ENCODE measurements at places on chromosomes 1 and 21.

DNA sequence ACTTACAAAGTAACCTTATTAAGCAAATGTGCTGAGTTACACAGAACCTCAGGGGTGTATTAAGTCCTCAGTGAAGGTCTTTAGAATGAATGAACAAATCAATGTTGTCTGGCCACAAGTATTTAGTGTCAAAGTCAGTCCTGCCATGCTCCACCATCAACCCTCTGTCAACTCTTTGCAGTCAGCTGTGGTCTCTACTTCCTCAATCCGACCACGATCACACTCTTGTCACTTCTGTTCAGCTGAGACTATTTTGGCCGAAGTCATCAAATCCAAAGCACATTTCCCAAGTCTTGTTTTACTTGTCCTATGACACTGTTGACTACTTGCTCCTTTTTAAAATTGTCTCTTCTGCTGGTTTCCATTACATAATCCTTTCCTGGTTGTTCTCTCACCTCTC, 173.5 kb downstream of the ST6GALNAC5 start:
- no peak for DNase-seq

DNA sequence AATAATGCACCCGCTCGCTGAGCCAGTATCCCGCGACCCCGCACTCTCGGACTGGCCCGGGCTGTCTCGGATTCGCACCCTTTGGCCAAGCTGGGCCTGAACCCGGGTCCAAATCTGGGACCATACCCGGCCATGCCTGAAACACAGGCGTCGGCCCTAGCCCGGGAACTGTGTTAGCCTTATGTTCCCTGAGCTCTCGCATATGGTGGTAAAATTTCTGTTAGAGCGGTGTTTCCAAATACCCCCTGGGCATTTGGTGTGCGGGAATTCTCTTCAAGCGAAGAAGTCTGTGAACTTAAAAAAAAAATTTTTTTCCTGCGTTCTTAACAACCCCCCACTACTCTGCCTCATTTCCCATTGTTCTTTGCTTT, 3.1 kb downstream of the RNF220 start:
- no peak for DNase-seq

DNA sequence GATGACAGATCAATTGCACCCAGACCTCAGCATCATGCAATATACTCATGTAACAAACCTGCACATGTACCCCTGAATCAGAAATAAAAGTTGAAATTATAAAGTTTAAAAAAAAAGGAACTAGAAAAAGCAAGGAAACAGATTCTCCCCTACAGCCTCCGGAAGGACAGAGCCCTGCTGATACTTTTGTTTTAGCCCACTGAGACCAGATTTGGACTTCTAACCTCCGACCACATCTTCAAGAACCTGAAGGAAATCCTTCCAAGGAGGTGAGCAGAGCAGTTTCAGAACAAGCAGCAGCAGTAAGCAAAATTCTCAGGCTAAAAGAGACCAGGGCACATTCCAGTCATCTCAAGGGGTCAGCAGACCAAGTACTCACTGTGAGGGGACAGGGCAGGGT, 54.5 kb downstream of the TM2D1 start:
- no peak for DNase-seq

- DNase-seq, result no peak
These were observed 101.0 kb downstream of the NPHS2 start for GRCh38 chr1:179474713-179475112.

DNA sequence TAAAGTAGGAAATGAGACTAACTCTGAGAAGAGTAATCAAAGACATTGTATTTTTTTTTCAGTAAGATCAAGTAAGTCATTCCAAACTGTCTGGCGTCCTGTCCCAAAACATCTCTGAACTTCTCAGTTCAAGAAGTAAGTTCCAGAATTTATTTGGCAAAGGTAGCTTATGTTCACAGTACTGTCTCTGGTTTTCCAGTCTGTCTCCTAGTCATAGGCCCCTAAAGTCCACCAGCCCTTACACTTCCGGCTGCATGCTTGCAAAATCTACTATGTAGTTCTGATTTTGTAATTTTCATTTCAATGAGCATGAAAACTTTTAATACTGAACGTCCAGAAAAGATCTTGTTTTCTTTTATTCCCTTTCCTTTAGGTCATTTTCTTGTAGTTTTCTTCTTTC, 61.4 kb upstream of the S1PR1 start:
- DNase-seq, result no peak

GRCh38 chr1:209307846-209308245, 275.7 kb upstream of the CAMK1G start:
- no peak for DNase-seq

DNA sequence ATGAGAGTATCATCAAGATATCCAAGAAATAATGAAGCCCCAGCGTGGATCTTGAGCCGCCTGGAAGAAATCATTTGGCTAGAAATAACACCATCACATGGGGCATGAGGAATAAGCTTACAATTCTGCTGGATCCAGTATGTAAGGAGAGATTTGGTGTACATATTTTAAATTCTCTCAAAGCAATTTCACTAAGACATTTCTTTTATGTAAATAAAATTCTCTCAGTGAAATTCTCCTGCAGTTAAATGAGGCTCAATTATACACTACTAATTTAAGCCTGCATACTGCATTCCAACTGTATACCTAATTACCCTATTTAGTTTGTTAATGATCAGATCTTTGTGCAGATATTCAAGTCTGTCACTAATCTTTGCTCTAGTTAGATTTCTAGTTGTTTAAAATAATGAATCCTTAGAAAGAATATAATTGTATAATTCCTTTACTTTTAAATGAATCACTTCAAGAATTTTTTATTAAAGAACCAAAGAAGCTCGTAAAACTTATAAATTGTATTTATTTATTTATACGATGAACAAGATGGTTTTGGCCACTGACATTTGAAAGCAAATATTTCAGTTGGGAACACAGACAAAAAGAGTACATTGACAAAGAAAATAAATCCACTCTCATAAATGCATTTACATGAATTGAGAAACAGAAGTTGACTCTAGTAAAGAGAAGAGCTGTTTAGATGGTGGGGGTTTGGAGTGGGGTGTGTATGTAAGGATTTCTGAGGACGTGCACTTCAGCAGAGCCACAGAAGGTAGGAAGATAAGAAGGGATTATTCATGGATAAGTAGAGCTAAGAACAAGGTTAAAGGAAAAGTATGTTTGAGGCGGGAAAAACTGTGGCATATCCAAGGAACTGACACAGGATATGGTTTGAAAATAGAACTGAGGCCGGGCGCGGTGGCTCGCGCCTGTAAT, 466.8 kb downstream of the DSCAM start:
- no peak for DNase-seq

DNA sequence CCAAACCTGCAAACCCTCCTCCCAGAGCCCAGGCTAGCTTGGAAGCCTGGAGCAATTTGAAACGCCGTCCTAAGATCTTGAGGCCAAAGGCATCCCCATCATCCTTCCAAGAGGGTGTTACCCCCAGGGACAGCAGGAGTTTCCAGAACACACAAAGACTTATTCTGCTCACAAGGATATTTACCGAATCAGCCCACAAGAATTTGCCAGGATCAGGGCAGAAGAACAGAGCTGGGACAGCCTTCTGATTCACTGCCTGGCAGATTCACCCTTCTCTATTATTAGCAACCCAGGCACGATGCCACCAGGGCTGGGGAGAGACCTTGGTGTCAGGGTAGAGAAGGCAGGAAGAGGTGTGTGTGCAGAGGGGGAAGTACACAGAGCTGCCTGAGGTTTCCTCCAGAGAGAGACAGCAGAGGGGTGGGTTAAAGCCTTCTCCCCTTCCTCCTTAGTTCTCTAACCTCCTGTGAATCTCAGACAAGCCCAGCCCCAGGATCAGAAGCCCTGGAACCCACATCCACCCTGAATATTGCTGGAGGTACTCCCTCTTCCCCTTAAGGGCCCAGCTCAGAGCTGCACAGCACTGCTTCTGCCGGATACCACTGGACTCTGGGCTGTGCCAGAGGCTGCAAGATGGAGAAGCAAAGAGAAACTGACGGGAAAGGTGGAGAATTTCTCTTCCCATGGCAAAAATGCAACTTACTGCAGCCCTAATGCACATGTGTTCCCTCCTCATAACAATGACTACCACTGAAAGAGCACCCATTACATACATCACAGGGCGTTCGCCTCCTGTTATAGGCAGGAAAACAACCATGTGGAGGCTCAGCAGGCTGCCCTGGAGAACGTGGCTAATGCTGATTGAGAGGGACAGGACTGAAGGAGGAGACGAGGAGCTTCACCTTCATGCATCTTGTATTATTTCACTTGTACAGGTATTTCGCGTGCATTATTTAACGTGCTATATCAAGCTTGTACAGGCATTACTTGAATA, 61.8 kb downstream of the ITPKB start:
- no peak for DNase-seq

DNA sequence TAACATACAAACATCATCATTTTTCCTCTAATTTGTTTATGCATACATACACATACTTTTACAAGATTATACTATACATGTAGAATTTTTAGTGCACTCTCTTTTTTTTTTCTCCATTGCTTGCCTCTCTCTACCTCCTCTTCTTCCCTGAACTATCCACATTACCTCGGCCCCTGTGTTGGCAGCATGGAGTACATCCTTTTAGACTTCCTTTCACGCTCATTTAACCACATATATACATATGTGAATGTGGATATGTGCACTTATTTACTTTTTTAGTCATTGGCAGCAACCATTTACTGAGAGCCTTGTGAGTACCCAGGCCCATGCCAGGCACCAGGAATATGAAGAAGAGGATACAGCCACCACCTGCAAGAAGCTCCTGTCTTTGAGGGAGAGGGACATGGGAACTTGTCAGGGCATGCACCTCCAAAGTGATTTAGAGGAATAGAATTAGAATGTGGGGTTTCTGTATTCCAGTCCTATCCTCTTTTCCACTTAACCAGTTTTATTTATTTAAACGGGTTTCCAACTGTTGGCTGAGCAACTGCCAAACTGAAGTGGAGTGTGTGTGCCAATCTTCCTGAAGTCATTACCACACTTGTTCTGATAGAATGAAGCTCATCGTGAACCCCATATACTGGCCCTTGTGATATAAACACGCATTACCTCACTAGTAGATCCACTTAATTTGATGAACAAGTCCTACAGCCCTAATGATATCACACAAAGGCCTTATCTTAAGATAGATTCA, 212.6 kb downstream of the TNR start:
- no peak for DNase-seq
